ENCODE measurements at places on chromosomes 12 and 14.

DNA sequence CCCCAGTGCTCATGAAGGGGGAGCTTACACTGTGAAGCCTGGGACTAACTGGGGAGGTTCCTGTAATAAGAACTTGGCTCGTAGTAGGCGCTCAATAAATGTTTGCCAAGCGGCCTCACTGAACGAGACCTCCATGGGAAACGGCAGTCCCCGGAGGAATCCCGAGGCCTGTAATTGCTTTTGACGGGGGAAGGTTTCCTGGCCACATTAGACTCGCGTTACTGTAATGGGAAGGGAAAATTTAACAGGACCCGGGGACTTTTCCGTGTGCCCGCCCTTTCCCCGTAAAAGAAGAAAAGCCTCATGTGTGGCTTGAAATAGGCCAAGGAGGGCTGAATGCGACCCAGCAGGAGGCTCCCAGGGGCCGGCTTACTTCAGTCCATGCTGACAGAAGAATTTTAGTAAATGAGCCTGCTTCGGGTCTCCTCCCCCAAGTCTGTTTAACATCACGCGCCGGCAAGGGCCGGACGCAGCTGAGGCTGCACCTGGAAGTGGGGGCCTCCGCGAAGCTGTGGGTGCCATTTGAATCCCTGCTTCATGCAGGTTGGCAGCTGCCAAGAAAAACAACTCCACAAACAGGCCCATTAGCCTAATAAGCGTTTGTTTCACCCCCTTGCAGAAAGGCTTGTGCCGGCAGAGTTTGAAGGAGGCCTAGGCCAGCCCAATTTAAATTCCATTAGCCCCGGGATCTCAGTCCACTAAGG, 39.8 kb upstream of the PWP1 start:
- DNase-seq: no peak

- no peak for DNase-seq
These were observed 377.3 kb downstream of the EMP1 start for GRCh38 chr12:13573698-13574321.

DNA sequence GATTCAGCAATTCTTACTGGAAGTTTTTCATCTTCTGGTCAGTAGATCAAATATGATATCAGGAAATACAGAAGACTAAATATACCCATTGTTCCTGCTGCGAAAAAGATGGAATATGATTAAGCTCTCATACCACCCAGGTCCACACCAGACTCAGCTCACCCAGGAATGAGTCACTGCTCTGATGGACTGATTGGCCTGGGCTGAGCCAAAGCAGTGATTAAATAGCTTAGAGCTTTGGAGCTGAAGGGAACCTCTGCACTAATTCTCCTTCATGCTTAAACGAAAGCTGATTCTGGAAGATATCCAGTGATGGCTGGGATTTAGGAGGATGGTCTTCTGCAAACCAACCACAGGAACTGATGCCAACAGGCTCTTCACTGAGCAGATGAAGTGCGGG, 62.0 kb upstream of the SYT1 start:
- DNase-seq: no peak

GRCh38 chr12:31813305-31813704, 84.5 kb upstream of the AMN1 start:
- DNase-seq: no peak

All from C1 segment of cervical spinal cord (tissue), 14 donors.